ENCODE measurements at places on chromosomes 3 and 15.

- no peak for DNase-seq
Measured at GRCh38 chr3:30665539-30665938, 59.1 kb downstream of the TGFBR2 start.

DNA sequence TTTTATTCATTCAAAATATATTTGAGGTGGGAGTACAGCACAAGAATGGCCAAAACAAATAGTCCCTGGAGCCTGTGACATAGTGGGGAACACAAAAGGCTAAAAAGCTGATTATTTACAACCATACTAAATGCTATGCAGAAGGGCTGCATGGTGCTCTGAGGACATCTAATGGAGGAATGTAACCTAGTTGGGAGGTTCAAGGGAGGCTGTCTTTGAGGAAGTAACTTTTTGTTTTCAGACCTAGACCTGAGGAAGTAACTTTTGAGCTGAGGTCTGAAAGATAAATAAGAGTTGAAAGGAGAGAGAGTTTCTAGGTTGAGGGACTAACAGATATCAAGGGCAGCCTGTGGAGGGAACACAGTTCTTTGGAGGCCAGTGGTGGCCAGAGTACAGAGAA, 34.8 kb upstream of the RASA2 start:
- peak; percentile 40 for DNase-seq

DNA sequence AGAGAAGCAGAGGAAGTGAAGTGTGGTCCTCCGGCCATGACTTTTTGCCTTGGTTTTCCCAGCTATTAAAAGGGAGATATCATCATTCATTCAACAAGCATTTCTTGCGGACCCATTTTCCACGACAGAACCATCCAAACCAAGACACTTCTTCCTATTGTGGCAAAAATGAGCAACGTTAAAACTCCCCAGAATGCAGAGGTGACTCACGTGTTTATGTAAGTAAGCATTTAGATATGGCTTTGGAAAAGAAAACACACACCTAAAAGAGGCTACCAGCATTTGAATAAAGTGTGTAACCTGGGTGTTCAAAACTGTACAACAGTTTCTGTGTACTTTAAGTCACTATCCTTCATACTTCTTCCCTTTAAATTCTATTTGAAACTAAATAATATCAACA, 181.3 kb downstream of the RORA start:
- DNase-seq = no peak

- DNase-seq = no peak
Measured at GRCh38 chr3:196288141-196288460, 575 bp upstream of the PCYT1A start.

DNA sequence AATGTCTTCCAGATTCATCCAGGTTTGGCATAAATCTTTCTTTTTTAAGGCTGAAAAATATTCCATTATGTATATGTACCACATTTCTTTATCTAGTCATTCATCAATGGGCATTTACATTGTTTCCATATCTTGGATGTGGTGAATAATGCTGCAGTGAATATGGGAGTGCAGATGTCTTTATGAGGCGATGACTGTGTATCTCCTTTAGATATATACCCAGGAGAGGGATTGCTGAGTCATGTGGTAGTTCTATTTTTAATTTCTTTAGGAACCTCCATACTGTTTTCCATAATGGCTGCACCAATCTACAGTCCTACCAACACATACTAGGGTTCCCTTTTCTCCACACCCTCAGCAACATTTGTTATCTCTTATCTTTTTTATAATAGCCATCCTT, 96.3 kb downstream of the LRRC28 start:
- no peak for DNase-seq

DNA sequence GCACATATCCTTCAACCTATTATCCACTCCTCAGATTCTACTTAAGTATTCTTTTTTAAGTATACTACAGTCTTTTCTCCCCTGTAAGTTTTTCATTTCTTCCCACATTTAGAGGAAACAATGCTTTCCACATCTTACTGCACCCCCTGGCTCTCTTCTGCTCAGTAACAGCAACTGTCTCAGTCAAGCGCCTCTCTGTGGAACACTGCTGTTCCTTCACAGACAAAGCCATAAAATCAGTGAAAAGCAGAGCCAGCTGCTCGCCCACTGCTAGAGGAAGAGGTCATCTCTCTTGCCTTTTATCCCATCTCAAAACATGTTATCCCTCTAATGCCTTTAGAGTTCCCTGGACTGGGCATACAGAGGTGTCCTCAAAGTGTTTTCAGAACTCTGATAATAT, 24.8 kb downstream of the SERP1 start:
- no peak for DNase-seq

GRCh38 chr15:31550211-31550977, 223.8 kb downstream of the KLF13 start:
- no peak for DNase-seq

- no peak for DNase-seq
Measured at GRCh38 chr15:96093063-96093462, 237.4 kb upstream of the NR2F2 start.
